ENCODE measurements at places on chromosomes 6 and 20.

- no peak for DNase-seq
These were observed 734 bp downstream of the FAM110A start for GRCh38 chr20:834151-834746.

DNA sequence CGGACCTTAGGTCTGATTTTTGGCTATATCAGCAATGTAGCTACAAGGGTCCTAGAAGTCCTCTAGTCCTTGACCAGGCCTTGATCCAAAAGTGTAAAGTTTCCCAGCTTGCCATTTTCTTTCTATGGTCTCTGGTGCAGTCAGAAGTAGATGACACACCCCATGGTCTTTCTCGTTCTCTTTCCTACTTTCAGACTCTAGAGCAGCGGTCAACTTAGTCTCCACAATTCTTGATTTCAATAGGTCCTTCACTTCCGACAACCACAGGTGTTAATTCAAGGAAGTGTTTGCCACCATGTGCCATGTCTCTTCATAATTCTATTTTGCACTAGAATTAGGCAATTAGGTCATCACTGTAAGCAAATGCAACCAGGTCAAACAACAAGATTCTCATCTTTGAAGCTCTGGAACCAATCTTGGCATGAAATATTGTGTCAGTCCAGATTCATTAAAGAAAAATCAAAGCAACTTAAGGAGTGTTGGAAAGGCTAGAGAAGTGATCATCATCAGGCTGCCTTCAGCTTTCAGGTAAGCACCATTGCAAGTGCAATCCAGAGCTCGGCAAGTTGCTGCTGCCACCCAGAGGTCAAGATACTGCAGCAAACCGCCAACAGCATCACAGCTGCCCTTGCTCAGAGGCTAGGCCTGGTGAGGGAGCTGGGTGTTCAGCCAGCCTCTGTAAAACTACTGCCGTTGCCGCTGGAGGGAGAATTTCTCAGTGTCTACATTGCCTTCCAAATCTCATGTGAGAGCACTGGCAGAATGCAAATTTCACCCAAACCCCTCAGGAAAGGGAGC lies 5.6 kb upstream of the SYNE1 start:
- DNase-seq = peak; percentile 62

GRCh38 chr6:87291883-87292282 lies 30.5 kb upstream of the SMIM8 start:
- no peak for DNase-seq

DNA sequence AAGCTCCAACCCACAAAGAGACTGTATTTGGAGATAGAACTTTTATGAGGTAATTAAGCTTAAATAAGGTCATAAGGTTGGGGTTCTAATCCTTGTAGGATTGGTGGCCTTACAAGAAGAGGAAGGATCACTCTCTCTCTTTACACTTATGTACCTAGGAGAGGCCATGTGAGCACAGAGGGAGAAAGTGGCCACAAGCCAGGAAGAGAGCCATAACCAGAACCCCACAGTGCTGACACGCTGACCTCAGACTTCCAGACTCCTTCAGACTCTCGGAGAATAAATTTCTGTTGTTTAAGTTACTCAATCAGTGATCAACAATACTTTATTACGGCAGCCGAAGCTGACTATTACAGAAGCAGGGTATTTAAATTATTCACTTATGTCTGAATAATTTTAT lies 430.5 kb upstream of the EPHA7 start:
- no peak for DNase-seq

DNA sequence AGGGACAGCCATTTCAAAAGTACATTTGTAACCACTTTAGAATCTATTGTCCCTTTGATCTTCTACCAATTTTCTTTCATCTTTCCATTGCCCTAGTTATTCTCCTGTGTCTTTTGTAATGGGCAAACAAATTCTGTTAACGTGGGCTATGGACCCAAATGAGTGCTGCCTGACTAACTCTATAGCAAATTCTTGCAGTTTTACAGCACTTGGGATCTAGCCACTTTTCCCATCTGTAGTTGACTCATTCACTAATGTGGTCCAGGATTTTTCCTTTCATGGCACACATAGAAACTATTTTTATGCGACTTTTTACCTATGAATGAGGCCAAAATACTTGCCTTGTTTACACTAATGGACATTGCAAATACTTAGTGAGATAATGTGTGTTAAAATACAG lies 52.0 kb downstream of the GRIK2 start:
- DNase-seq = no peak

GRCh38 chr20:24827603-24828295 lies 121.3 kb upstream of the CST7 start:
- DNase-seq = no peak

DNA sequence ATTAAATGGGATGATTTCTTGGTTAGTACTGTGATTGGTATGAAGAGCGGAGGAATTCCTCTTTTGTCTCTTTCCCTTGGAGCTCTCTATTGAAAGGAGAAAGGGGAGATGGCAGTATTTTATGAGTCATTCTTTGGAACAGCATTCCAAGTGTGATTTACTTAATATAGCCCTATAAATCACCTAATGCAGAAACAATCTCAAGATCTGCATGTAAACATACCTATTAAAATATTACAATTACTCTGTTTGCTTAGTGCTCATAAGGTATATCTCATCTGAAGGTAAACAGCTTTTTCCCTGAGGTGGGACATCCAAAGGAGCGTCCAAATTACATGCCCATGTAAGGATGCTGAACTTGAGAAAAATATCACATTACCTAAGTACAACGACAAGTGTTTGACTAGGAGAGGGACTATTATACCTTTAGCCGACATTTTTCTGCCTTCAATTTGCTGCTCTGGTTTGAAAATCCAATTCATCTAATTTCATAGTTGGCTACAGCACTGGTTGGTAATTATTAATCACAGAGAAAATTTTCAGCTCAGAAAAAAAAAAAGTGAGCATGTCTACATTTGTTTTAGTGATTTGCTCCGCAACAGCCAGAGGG lies 229.0 kb downstream of the FOXC1 start:
- DNase-seq = no peak

DNA sequence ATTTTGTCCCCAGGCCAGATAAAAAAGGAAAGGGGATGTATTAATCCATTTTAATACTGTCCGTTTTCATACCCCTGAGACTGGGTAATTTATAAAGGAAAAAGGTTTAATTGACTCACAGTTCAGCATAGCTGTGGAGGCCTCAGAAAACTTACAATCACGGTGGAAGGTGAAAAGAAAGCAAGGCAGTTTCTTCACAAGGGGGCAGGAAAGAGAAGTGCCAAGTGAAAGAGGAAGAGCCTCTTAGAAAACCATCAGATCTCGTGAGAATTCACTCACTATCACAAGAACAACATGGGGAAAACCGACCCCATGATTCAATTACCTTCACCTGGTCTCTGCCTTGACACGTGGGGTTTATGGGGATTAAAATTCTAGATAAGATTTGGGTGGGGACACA lies 152.5 kb downstream of the IBTK start:
- no peak for DNase-seq
